ENCODE measurements at places on chromosomes 6 and 20. TPM values are rescaled to one million over a fixed set of nuclear protein-coding genes. Genes with fewer than 3 reads are reported as not detected.

- H3K27me3 ChIP-seq, result no peaks in the 10 kb centered on the region
- DNase-seq, result no peak
- H3K4me1 ChIP-seq, result peaks cover 21% of the 10 kb centered on the region
- no peak overlapping the region for H3K27ac ChIP-seq
- no peak overlapping the region for H3K4me3 ChIP-seq
These were observed 53.8 kb downstream of the TOX2 start for GRCh38 chr20:43968341-43969000.

The VIP gene
- 0.26 TPM for total RNA-seq

The LPA gene
- 2.1 TPM for total RNA-seq

DNA sequence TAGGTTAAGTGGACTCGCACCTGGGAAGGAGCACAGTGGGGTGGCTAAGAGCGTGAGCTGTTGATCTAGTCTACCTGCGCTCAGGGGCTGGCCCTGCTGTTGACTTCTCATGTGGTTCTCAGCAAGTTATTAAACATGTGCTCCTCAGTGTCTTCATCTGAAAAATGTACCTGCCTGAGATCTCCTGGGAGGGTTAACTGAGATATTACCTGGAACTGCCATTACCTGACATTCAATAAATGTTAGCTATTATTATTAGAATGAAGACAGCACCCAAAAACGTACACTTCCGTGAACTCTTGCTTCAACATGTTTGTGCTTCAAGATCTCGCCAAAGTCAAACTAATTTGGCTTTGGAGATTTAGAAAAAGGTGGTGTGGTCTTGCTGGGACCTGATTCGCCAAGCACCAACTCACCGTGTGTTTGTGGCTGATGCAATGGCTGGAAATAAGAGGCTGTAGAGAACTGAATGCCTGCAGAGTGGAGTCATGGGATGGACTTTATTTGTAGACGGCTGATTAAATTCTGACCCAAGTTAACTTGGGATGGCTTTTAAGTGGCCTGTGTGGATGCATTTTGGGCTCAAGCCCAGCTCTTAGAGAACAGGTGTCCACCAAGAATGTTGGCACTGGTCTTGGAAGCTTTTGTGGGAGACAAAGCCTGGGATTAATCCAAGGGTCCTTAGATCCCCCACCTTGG lies 692.9 kb downstream of the QKI start:
- no peaks in the 10 kb centered on the region for H3K27me3 ChIP-seq
- no peak overlapping the region for H3K27ac ChIP-seq
- DNase-seq, result no peak
- H3K36me3 ChIP-seq, result no peaks in the 10 kb centered on the region
- H3K4me3 ChIP-seq, result no peak overlapping the region

The PDE10A gene
- 1.0 TPM for total RNA-seq

GRCh38 chr20:14498772-14499171 lies 161.4 kb upstream of the FLRT3 start:
- H3K4me3 ChIP-seq, result no peak overlapping the region
- no peaks in the 10 kb centered on the region for H3K36me3 ChIP-seq
- no peaks in the 10 kb centered on the region for H3K27me3 ChIP-seq
- no peak overlapping the region for H3K27ac ChIP-seq
- H3K4me1 ChIP-seq, result no peaks in the 10 kb centered on the region

DNA sequence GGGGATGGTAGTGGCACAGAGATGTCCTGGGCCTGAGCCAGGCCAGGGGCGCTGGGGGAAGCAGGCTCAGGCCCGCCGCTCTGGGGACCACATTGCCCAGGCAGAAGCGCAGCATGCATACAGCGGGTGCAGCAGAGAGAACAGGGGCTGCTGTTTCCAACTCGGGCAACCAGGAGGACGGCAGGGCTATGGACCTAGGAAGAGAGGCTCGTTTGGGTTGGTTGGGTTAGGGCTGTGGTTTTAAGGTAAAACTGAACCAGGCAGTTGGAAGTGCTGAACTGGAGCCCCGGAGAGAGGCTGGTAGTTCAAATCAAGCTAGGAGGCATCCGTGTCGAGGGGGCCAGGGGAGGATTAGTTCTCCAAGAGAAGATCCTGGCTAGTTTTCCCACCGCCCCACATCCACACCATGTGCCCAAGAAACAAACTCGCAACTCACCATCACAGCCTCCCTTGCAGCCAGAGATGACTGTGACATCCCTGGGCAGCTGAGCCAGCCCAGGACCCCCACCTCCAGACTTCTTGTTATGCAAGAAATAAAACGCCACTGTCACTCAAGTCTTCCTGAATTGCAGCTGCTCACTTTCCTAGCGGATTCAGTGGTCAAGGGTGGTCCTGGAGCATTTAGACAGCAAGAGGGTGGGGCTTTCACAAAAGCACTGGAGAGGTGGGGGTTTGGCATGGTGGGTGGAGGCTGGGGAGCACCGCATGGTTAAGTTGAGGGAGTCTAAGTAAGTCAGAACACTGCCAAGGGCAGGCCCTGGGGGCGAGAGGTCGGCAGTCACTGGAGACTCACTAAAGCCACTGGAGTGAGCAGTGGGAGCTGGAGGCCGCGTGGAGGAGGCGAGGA lies 161.2 kb downstream of the GRM4 start:
- H3K27me3 ChIP-seq, result no peaks in the 10 kb centered on the region
- peaks cover 9% of the 10 kb centered on the region for H3K4me1 ChIP-seq
- H3K27ac ChIP-seq, result no peak overlapping the region
- H3K36me3 ChIP-seq, result no peaks in the 10 kb centered on the region
- no peak for DNase-seq

GRCh38 chr6:17998003-17998402 lies 10.6 kb upstream of the KIF13A start:
- H3K36me3 ChIP-seq, result no peaks in the 10 kb centered on the region
- no peak overlapping the region for H3K4me3 ChIP-seq
- H3K4me1 ChIP-seq, result no peaks in the 10 kb centered on the region
- no peaks in the 10 kb centered on the region for H3K27me3 ChIP-seq
- H3K27ac ChIP-seq, result no peak overlapping the region

The GHRH gene
- not detected for total RNA-seq

The CCDC170 gene
- total RNA-seq, result 2.6 TPM

- no peaks in the 10 kb centered on the region for H3K4me1 ChIP-seq
- no peak overlapping the region for H3K27ac ChIP-seq
- no peak for DNase-seq
- no peak overlapping the region for H3K4me3 ChIP-seq
- H3K27me3 ChIP-seq, result no peaks in the 10 kb centered on the region
These were observed 337.4 kb downstream of the CBLN4 start for GRCh38 chr20:55667955-55668354.

DNA sequence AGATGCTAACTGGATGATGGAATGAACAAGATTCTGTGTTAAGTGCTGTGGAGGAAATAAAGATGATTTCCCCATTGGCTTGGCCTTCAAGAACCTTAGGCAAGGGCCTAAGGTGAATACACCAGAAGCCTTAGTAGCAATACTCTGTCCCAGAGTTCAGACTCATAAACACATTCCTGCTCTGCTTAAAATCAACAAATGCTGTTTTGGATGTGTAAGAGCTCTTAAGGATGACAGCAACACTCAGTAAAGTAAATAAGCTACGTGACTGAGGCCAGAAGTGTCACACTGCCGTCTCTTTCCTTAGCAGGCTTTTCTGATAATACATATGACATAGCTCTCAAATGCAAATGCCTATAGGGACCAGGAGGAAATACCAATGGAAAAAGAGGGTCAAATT lies 90.6 kb downstream of the EYA2 start:
- H3K27me3 ChIP-seq, result no peaks in the 10 kb centered on the region
- no peaks in the 10 kb centered on the region for H3K36me3 ChIP-seq
- no peak overlapping the region for H3K27ac ChIP-seq

- H3K36me3 ChIP-seq, result no peaks in the 10 kb centered on the region
- no peak for DNase-seq
These were observed 11.3 kb downstream of the NT5E start for GRCh38 chr6:85460921-85461797.

DNA sequence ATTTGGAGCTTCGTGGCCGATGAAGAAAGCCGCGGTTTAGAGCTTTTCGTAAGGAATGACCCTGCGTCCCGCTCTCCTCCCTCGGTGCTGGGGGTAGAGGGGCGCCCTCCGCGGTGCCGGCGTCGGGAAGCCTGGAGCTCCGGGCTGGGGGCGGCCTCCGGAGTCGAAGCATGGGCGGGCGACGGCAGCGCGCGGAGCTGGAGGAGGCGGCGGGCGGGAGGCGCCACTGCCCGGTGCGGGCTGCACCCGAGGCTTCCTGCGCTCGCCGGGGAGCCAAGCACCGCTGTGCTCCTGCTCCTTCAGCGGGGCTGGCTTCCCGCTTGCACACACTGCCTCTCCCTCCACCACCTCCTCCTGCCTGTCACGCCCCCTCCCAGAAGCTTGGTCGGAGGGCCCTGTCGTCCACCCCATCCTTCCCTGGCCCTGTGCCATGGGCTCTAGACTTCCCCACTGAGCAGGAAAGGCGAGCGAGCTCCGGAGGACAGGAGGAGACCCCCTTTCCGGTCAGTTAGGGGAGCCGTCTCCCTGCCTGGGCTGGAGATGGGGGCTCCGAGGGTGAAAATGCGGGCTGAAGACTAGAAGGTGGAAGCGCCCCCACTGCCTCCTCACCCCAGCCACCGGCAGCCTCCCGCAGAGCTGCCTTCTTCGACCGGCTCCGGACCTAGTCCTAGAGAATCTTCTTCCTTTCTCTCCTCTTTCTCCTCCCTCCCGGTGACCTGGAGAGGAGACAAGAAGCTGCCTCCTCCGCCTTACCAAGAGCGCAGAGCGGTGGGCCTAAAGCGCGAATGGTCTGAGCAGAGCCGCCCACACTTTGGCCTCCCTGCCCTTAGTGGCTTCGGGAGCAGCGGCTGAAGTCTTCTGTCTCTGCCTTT lies 1.8 kb downstream of the CDH4 start:
- H3K27ac ChIP-seq, result no peak overlapping the region
- H3K4me3 ChIP-seq, result peak overlapping the region; percentile 30
- peak; percentile 78 for DNase-seq
- peaks cover 32% of the 10 kb centered on the region for H3K27me3 ChIP-seq
- no peaks in the 10 kb centered on the region for H3K4me1 ChIP-seq
- H3K36me3 ChIP-seq, result no peaks in the 10 kb centered on the region

GRCh38 chr6:29504961-29505360 lies 17.2 kb upstream of the MAS1L start:
- no peak overlapping the region for H3K27ac ChIP-seq
- H3K4me1 ChIP-seq, result no peaks in the 10 kb centered on the region
- H3K4me3 ChIP-seq, result no peak overlapping the region
- no peak for DNase-seq
- no peaks in the 10 kb centered on the region for H3K27me3 ChIP-seq
- H3K36me3 ChIP-seq, result no peaks in the 10 kb centered on the region

DNA sequence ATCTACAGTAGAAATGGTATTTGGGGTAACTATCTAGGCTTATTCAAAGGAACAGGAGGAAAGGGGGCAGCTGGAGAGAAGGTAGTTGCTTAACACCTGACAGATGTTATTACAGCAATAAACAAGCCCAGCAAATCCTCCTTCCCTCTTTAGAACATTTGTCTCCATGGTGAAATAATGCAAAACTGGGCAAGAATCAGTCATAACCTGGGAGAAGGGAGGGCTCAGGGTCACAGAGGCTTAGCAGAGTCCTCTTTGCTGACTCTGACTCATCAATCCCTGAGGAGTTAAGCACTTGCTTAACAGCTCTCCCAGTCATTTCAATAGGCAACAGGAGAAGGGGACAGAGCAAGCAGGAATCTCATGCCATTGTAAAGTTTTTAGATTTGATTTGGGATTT lies 230.3 kb downstream of the IBTK start:
- no peak overlapping the region for H3K27ac ChIP-seq
- H3K4me1 ChIP-seq, result peaks cover 31% of the 10 kb centered on the region
- H3K36me3 ChIP-seq, result no peaks in the 10 kb centered on the region
- no peaks in the 10 kb centered on the region for H3K27me3 ChIP-seq
- H3K4me3 ChIP-seq, result no peak overlapping the region

The SLPI gene
- 1,806 TPM for total RNA-seq

The CDKN1A gene
- total RNA-seq, result 61.8 TPM

The DDAH2 gene
- total RNA-seq, result 99.1 TPM

The ULBP3 gene
- 6.5 TPM for total RNA-seq

DNA sequence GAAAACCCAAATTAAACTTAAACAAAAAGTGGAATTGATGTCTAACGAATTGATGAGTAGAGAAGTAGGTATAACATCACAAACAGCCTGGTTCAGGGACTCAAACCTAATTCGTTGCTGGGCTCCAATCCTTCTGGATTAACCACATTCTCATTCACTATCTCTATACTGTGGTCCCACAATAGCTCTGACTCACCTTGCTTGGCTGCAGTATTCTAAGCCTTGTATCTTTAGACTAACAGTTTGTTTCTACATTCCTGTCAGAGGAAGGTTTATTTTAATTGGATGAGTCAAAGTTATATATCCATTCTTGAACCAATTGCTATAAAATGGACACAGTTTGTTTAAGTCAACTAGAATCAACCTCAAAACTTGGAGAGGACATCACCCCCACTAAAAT lies 530.5 kb upstream of the PTCHD4 start:
- no peaks in the 10 kb centered on the region for H3K36me3 ChIP-seq
- no peaks in the 10 kb centered on the region for H3K4me1 ChIP-seq
- no peak for DNase-seq
- H3K27me3 ChIP-seq, result no peaks in the 10 kb centered on the region
- H3K4me3 ChIP-seq, result no peak overlapping the region
- no peak overlapping the region for H3K27ac ChIP-seq

DNA sequence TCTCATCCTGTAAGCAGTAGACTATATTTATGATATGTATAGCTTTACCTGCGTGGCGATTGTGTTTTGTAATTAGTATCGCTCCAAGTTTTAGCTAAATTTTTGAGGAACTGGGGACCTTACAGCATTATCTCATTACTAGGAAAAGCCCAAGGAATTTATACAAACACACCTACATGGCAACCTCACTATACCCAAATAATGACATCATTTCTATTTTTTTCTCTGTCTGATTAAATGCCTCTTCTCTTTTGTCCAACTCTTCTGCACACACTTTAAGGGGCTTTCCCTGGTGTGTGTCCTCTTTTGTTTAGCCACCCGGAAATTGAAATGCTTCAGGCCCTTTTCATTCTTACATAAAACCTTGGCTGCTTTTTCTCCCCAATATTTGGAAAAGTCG lies 82.9 kb upstream of the EXOC2 start:
- no peaks in the 10 kb centered on the region for H3K27me3 ChIP-seq
- H3K36me3 ChIP-seq, result no peaks in the 10 kb centered on the region
- H3K4me1 ChIP-seq, result peaks cover 6% of the 10 kb centered on the region

GRCh38 chr20:36865076-36865860 lies 10.7 kb upstream of the TLDC2 start:
- H3K27ac ChIP-seq, result no peak overlapping the region
- no peaks in the 10 kb centered on the region for H3K27me3 ChIP-seq
- H3K4me1 ChIP-seq, result peaks cover 32% of the 10 kb centered on the region
- DNase-seq, result no peak

The B3GALT4 gene
- 20.4 TPM for total RNA-seq

GRCh38 chr6:163147994-163148393 lies 266.5 kb upstream of the QKI start:
- DNase-seq, result no peak
- no peak overlapping the region for H3K27ac ChIP-seq
- H3K4me1 ChIP-seq, result no peaks in the 10 kb centered on the region

The MYLK2 gene
- not detected for total RNA-seq

DNA sequence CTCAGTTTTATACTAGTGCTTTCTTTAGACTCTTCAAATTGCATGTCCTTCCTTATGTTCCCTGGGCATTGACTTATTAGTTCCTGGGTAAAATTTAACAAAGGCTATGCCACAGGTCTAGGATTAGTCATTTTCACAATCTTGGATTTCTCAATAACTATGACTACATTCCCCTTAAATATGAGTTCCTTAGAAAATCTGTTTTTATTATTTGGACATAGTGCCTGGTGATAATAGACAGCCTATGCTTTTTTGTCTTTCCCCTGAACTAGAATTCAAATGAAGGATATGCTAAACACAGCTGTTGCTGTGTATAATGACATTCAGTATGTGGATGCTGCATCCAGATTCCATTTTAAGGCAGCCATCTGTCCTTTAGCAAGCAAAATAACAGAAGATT lies 1252.8 kb upstream of the GJE1 start:
- H3K27ac ChIP-seq, result no peak overlapping the region
- no peaks in the 10 kb centered on the region for H3K4me1 ChIP-seq
- no peaks in the 10 kb centered on the region for H3K27me3 ChIP-seq
- no peak for DNase-seq

All from upper lobe of left lung (tissue), 6 donors.